ENCODE measurements at places on chromosomes 1 and 21. TPM values are rescaled to one million over a fixed set of nuclear protein-coding genes. Genes with fewer than 3 reads are reported as not detected.

The COL6A1 gene
- 23.6 TPM for total RNA-seq

The C1orf53 gene
- total RNA-seq, result 7.8 TPM

The ADAM15 gene
- total RNA-seq, result 52.7 TPM

The SPRR3 gene
- total RNA-seq, result not detected

The LCE2C gene
- not detected for total RNA-seq

The SMCP gene
- total RNA-seq, result not detected

The GSTM1 gene
- total RNA-seq, result not detected

The GIPC2 gene
- total RNA-seq, result not detected

The SAMD11 gene
- 36.1 TPM for total RNA-seq

The PRRX1 gene
- not detected for total RNA-seq

The PCSK9 gene
- total RNA-seq, result 4.4 TPM

The STUM gene
- not detected for total RNA-seq

The TEX35 gene
- total RNA-seq, result 0.08 TPM

The RNF223 gene
- 0.62 TPM for total RNA-seq

The CAMK2N1 gene
- 27.4 TPM for total RNA-seq

The CFHR1 gene
- total RNA-seq, result 0.24 TPM

The PLPPR4 gene
- total RNA-seq, result not detected

The MLLT11 gene
- 10.3 TPM for total RNA-seq

The MYCL gene
- 1.4 TPM for total RNA-seq

The SERPINC1 gene
- total RNA-seq, result 0.16 TPM

The DRAXIN gene
- 0.08 TPM for total RNA-seq

Data from A549 treated with RU486 at 1 μM for 4 hours (cell line).